ENCODE measurements at places on chromosomes 12 and 14.
A peak's percentile ranks its signal among the peaks of the same experiment; 100 is the strongest.

DNA sequence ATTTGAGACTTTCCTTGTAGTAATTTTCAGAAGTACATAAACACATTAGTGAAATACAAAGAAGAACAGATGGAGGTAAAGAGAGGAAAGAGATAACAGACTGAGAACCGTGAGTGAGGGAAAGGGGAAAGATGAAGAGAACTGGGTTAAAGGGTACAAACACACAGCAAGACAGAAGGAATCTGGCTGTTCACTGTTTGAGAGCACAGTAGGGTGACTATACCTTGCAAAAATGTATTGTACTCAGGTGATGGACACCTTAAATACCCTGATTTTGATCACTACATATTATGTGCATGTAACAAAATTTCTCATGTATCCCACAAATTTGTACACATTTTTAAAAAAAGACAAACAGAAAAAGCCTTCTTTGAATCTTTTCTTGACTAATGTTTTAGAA, 2.7 kb upstream of the TRHDE start:
- no peak for DNase-seq

- no peak for DNase-seq
Measured at GRCh38 chr12:65497660-65498059, 219.2 kb downstream of the MSRB3 start.

DNA sequence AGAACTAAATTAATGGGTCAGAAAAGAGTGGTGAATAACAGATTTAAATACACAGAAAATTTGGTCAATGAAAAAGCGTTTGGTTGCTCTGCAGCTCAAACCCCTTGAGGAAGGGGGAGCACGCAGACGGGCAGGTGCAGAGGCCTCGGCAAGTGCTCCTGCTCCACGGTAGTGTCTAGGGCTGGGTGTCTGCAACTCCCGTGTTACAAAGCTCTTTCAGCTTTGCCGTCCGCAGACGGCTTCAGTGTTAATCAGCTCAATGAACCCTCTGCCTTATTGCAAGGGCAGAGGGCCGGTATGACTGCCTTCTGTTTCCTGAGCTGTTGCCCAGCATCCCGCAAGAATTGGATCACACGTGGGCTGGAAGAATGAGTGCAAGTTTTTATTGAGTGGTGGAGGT, 125.7 kb upstream of the TRHDE start:
- no peak for DNase-seq

DNA sequence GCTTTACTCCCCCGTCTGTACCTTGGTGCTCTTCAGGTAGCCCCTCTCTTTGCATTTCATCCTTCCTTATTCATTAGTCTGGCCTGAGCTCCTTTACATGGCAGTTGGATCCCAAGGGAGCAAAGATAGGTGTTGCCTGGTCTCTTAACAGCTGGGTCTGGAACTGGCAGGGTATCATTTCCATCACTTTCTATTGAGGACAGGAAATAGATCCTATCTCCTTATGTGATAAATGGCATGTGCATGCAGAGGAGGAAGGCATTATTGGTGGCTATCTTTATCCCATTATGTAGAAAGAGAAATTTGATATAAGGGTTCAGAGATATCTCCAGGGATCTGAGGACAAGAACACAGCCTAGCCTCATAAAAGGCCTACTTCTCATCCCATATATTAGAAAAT, 54.6 kb upstream of the OAS1 start:
- DNase-seq, result no peak

GRCh38 chr12:51047655-51048540, at the start of gene LETMD1:
Gene LETMD1, plus strand, starts transcription at chr12:51048327. Its CDS starts 30 bp downstream, at chr12:51048357.
- DNase-seq, result peak; percentile 87

DNA sequence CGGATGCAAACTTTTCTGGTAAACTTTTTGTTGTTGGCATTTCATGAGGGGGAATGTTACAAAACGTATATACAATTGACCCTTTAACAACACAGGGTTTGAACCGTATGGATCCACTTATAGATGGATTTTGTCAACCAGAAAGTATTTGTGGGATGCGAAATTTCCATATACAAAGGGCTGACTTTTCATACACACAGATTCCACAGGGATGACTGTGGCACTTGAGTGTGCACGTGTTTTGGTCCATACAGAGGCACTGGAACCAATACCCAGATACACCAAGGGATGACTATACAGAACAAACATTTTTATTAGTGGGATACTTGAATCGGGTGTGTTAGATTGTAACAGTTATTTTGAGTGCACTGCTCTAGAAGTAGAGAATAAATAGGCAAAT, 29.8 kb upstream of the CCT2 start:
- no peak for DNase-seq

- DNase-seq, result no peak
Measured at GRCh38 chr14:69484444-69485314, at the start of gene PLEKHD1. Gene PLEKHD1, plus strand, starts transcription at chr14:69484728. Its CDS starts 238 bp downstream, at chr14:69484966.

GRCh38 chr12:13538136-13538535, 341.6 kb downstream of the EMP1 start:
- no peak for DNase-seq

- no peak for DNase-seq
Measured at GRCh38 chr14:104772707-104773504, 20.0 kb downstream of the SIVA1 start.

GRCh38 chr14:99057576-99058083, 214.4 kb downstream of the BCL11B start:
- DNase-seq, result no peak

- DNase-seq, result no peak
Measured at GRCh38 chr12:52126605-52127578, 47.4 kb downstream of the SMIM41 start.

DNA sequence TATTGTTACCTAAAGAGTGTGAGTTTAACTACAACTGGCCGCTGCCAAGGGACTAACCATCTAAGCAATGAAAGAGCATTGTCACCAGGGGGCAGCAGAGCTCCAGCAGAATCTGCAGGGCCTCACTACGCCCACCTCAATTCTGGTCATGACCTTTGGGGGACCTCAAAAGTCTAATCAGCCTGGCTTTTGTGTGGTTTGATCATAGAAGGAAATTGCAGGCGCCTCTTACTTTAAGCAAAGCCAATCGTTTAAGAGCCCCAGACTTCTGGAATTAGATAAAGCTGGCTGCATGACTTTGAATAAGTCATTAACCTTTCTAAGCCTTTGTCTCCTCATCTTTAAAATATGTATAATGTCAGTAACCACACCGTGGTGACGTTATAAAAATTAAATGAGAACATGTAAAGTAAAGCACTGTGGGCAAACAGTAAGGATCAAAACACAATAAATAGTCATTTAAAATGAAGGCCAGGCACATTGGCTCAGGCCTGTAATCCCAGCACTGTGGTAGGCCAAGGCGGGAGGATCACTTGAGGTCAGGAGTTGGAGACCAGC, 58.6 kb downstream of the TBX3 start:
- peak; percentile 25 for DNase-seq

DNA sequence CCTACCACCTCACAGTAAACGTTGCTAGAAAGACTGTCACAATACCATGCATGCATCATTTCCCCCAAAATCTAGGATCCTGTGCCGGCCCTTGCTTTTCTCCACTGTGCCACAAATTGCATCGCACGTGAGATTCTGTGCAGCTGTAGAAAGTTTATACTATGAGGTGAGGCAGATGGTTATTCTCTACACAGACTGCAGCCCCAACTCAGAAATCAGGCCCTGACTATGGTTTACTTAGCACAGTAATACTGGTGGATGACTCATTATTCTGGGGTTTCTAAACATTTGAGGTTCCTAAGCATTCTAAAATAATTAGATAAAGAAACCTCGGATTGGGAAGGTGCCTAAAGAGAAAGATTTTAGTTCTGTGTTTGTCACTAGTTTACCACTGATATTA, 163.8 kb upstream of the CCDC198 start:
- no peak for DNase-seq

GRCh38 chr14:91953170-91953985, 5.9 kb upstream of the FBLN5 start:
- no peak for DNase-seq

- DNase-seq, result no peak
Measured at GRCh38 chr14:84028080-84028604, 1501.8 kb upstream of the FLRT2 start.

GRCh38 chr12:118055865-118056773, 4.9 kb downstream of the WSB2 start:
- DNase-seq, result no peak

DNA sequence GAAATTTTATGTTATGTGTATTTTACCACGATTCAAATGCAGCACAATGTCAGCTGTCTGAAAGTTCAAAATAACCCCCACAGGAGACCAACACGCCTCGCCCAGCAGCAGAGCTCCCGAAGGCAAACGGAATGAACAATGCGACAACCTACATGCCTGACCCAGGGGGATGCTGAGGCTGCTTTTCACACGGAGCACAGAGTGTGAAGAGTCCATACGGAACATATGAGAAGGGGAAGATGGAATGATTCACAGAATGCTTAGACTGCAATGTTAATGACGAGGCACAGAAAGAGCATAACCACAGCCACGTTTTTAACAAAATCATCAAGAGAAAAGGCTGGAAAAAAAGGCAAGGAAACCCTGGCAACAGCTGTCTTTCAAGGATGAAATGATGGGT, 22.6 kb downstream of the ZFYVE21 start:
- no peak for DNase-seq

- DNase-seq, result no peak
Measured at GRCh38 chr14:94686511-94687160, 74.4 kb downstream of the SERPINA3 start.

DNA sequence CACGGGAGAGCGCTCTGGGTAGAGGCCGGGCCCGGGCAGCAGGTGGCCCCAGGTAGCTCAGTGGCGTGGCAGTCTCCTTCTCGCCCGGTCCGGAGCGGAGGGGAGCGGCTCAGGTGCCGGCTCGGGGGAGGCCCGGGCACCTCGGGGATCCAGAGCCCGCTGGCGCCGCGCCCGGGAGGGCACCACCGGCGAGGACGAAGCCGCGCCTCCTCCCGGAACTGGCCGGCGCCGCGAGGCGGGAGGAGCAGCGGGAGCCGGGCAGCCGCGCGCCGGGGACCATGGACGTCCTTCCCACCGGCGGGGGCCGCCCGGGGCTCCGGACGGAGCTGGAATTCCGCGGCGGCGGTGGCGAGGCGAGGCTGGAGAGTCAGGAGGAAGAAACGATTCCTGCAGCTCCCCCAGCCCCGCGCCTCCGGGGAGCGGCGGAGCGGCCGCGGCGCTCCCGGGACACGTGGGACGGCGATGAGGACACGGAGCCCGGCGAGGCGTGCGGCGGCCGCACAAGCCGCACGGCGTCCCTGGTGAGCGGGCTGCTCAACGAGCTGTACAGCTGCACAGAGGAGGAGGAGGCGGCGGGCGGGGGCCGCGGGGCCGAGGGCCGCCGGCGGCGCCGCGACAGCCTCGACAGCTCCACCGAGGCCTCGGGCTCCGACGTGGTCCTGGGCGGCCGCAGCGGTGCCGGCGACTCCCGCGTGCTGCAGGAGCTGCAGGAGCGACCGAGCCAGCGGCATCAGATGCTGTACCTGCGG, 21.5 kb upstream of the GNS start:
- DNase-seq, result no peak

DNA sequence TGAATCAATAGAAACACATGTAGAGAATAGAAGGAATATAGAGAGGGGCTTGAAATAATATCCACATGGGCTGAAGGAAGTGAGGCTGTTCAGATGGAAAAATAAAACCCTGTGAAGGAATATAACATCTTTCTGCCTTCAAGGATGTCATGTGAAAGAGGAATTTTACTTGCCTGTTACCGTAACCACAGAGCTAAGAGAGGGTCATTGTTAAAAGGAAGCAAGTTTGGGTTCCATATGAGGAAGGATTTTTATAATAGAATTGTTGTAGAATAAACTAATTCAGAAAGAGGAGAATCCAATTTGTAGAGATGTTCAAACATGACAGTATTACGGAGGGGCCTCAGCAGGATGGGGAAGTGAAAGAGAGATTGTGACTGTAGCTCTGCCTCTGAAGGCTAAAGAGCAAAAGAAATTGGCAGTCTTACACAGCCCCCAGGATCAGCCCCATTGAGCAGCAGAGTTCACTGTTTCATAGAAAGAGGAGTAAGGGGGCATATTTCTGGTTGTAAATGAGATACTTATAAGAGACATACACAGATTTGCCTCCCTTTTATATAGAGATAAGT, 41.8 kb upstream of the PTPRR start:
- no peak for DNase-seq

GRCh38 chr14:96470331-96470730, 31.9 kb upstream of the PAPOLA start:
- DNase-seq, result no peak

DNA sequence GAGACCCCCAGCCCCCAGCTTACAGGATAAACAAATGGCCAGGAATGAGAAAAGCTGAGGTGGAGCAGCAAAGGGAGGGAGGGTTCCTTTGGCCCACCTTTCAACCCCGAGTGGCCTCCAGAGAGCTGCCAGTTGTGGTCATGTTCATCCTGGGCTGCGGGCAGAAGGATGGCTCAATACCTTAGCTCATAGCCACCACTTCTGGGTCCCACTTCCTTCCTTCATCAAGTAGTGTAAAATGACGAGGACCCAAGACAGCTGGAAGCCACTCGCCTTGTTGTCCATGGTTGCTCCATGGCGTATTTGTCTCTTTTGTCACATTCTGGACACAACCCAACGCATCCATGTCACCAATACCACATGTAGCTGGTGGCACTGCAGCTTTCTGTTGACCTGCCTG, 24.2 kb downstream of the CRACR2A start:
- no peak for DNase-seq

DNA sequence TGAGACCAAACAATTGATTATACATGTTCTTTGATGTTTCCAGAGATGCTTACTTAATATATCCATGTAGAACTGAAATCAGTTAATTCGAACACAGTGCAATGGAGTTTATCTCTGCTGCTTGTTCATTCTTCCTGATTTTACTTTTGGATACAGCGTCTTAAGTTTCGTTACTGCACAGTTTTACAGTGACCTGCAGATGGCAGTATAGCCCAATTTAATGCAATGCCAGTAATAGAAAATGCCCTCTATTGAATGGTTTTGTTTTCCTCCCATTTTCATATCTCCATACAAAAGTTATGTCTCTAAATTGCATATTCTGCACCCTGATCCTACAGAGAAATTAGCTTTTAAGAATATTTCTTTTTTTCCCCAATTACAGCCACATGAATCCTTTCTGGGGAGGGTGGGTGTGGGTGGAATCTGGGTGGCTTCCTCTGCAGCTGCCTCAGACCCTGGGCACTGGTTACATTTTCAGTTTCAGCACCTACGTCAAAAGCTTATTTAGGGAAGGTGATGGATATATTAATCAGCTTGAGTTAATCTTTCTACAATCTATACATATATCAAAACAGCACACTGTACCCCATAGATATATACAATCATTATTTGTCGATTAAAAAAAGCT, 101.1 kb upstream of the DCD start:
- no peak for DNase-seq

GRCh38 chr12:94592080-94592479, 58.3 kb downstream of the TMCC3 start:
- no peak for DNase-seq

GRCh38 chr12:65248656-65249633, 29.5 kb upstream of the MSRB3 start:
- DNase-seq, result no peak

DNA sequence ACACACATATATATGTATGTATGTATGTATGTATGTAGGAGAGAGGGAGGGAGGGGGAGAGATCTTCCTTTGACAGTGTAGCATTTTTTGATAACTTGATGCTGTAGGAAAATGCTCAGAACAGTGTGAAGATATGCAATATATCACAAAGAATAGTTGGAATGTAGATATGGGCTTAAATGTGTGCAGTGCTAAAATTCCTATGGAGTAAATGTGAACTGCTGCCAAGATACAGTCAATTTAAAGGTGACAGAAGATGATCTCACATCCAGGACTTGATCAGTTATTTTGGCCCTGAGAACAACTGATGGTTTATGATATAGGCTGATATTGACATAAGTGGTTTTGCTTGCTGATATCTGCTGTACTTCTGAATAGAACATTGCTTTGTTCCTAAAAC, 84.2 kb downstream of the DAAM1 start:
- DNase-seq, result no peak

All from stimulated activated CD8-positive, alpha-beta memory T cell treated with anti-CD3 and anti-CD28 coated beads, Interleukin-15, amount 100 ng/mL, for 48 hours (primary cell).